ENCODE measurements at places on chromosomes 1 and 21.

DNA sequence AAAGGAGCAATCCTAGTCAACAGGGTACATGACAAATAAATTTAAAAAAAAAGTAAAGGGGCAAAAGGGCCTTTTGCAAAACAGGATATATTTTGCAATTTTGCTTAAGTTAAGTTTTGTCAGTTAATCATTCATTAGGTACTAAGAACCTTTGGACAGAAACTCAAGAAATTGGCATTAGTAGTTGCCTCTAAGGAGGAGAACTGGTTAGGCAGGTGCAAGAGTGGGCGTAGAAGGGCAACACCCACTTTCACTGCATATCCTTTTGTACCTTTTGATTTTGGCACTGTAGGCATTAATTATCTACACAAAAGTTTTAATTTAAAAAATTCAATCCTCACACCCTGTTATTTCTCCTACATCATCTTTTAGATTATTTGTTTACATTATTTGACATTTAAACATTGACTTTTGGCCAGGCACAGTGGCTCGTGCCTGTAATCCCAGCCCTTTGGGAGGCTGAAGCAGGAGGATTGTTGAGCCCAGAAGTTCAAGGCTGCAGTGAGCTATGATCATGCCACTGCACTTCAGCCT is 4.3 kb downstream of the DDAH1 start:
- no peak for DNase-seq

GRCh38 chr1:176118985-176119384 is 88.1 kb downstream of the COP1 start:
- no peak for DNase-seq

DNA sequence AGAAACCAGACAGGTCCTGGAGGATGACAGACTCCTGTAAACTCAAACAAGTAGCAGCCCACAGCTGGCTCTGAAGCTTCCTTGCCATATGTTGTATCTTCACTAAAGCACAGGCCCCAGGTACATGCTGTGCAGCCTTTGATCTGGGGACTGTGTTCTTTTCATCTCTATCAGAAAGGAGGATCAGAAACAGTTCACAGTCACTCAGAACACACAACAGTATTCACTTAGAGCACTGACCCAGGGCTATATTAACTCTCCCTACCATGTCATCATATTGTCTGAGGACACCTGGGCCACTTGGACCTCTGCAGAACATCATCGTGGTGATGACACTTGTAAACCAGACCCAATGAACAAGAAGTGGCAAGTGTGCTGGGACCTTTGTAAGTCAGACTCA is 222.0 kb downstream of the SETD4 start:
- no peak for DNase-seq

DNA sequence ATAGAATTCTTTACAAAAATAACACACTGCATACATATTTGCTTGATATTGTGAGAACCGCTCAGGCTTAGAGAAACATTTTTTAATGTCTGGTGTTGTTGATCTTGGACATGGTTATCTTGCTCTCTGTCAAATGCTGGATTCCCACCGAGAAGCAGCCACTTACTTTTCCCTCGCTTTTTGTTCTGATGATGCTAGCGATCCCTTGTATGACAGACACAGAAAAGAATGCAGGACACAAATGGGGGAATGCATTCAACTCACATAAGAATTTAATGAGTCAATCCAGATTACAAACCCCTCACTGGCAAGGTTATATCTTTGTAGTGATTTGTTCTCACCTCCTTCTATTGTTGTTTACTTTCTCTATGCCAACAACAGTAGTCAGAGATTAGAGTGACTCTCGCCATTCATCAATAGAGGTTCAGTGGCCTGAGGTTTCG is 76.8 kb upstream of the AKT3 start:
- peak; percentile 98 for DNase-seq

DNA sequence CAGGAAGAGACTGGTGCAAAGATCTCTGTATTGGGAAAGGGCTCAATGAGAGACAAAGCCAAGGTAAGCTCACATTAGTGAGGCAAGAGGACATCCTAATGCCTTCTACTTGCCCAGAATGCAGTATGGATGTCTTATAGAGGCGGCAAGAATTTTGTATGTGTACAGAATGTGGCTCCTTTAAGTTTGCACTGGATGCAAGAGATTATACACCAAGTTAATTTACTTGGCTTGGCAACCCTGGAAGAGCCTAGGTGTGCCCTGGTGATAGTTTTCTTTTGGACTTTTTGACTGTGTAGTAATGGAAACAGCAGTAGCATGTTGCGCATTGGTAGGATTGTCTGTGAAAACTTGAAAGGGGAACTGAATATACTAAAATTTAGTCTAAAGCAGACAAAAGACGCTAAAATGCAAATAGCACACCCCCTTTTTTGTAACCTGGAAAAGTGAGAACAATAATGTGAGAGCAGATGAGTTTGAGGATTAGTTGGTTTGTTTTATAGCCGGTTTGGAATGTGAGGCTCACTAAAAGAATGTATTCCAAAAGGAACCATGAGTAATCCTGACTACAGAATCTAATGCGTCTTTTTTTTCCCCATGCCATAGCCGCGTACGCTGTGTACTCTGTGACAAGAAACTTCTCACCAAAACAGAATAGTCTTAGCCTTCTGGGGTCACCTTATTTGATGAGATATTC is 18.1 kb downstream of the KHDRBS1 start:
- DNase-seq, result peak; percentile 63

GRCh38 chr1:3505161-3505560 is 50.7 kb downstream of the ARHGEF16 start:
- DNase-seq, result no peak

GRCh38 chr1:54159733-54160316 is 7.0 kb upstream of the CDCP2 start:
- no peak for DNase-seq

- no peak for DNase-seq
Observed at GRCh38 chr1:108038653-108039236, 73.8 kb upstream of the VAV3 start.
